ENCODE measurements at places on chromosomes 4 and X.

- DNase-seq: no peak
Observed at GRCh38 chr4:42724451-42724850, 67.5 kb upstream of the ATP8A1 start.

DNA sequence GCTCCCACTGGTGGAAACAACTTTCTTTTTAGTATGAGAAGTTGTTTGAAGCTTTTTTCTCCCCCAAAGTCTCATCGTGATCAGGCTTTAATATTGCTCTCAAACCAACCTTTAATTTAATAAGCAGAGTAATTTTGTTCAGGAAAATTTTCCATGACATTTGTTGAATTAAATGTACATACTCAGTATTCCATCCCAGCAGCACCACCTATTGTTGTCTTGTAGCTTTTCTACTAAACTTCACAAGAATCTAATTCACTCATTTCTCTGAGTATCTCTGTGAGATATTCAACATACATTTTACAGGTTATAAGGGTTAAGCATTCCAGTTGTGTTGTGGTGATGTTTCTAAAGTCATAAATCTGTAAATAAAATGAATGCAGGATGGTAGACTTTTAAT, 218.3 kb upstream of the HAND2 start:
- peak; percentile 38 for DNase-seq

DNA sequence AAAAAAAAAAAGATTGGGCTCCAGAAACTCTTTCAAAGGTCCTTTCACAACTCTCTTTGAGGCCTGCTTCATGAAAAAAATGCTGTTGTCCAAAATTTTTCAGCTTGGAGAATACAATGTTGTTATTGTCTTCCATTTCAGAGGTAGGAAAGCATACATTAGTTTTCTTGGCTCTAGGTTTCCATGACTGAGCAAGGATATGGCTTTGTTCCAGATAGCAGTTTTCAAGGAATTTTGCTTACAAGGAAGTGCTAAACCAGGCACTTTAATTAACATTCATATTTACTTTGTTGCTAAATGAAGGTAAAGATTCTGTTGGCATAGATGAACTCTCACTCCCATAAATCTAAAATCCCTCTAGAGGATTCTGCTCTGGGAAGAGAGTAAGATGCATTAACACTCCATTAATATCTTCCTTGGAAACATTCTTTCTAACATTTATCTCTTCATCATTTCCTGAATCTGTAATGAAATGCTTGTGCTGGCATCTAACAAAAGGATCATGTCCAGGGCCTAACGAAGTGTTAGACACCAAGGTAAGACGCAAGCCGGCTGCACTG, 118.4 kb downstream of the COL25A1 start:
- DNase-seq: peak; percentile 90

DNA sequence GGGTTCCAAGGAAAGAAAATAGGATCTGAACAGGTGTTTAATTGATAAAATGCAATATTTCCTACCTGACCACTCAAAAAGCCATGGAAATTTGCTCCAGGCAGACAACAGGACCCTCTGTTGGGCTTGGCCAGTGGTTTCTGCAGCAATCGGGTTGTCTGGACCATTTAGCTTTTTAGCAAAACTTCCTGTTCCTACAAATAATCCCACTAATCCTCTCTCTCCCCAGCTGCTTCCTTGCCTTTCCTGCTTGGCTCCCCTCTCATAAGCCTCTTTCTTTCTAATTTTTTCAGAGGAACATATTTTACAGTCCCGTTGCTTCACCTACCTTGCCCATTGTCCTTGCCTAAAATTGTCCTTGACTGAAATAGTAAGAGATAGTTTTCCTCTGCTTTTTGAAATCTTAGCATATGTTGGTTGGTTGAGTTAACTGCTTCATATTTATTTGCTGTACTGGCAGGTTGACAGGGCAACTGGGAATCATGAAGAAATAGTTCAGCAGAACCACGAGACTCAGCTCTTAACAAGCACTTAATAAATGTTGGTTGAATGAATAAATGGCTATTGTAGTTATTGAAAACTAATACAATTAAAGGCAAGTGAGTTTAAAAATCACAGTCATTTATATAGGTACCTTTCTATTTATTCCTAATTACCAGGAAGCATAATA, 259.8 kb downstream of the KCNIP4 start:
- DNase-seq: no peak

DNA sequence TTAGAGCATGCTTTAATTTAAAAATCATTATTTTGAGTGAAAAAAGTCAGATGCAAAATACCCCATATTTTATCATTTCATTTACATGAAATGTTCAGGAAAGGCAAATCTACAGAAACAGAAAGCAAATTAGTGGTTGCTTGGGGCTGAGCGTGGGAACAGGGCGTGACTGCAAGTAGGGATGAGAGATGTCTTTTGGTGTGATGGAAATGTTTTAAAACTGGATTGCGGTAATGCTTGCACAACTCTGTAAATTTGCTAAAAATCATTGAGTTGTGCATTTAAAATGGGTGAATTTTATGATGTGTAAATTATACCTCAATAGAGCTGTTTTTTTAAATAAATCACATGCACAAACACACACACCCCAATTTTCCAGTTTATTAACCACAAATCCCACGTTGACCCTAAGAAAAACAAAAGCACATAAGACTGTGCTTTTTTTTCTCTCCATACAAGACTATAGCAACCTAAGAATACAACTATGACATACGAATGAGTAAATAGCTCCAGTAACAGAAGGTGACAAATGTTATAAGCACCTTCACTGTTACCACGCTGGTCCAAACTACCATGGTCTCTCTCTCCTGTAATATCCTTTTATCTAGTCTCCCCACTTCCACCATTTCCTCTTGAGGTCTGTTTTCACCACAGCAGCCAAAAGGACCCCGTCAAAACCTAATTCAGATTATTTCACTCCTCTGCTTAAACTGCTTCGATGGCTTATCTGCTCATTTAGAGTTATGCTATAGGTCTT, 37.2 kb downstream of the FRMD7 start:
- no peak for DNase-seq

- no peak for DNase-seq
Observed at GRCh38 chr4:16027114-16027513, 56.7 kb downstream of the PROM1 start.

GRCh38 chr4:140726776-140727500, 29.2 kb downstream of the TBC1D9 start:
- no peak for DNase-seq

DNA sequence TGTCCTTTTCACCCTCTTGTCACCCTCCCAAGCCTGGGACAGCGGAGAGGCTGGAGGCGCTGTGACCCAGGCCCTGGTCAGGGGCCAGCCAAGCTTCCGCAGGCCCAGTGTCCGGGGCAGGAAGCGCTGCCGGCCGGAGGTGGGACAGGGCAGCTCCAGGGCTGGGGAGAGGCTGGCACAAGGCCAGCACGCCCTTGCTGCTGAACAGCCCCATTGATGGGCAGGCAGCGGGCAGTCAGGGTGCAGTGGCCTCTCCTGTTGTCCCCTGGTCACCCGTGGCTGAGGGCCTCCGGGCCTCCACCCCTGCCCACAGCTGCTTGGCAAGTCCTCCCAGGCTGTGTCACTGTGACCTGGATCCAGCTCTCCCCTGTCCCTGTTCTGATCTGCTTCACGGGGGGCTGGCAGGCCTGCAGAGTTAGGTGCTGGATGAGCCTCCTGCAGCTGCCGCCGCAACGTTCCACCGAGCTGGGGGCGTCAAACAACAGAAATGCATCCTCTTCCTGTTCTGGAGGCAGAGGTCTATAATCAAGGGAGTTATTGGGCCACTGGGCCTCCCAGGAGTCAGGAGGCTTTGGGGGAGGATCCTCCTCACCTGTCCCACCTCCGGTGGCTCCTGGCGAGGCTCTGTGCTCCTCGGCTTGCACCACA, 107.9 kb downstream of the PSAPL1 start:
- DNase-seq: no peak

DNA sequence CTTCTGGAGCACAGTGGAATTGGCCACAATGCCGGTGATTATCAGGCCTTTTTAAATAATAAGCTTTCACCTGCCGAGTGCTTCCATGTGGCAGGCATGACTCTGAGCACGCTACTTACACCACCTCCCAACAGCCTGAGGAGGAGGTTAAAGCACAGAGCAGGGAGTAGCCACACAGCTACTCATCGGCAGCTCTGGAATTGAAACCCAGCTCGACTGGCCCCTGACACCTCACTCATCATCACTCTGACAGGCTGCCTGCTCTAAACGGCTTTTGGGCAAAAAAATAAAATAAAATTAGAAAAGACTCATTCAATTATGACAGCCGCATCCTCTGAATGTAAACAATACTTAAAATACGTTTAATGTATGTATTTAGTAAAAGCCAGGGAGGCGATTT, 326.4 kb upstream of the NOCT start:
- DNase-seq: no peak

DNA sequence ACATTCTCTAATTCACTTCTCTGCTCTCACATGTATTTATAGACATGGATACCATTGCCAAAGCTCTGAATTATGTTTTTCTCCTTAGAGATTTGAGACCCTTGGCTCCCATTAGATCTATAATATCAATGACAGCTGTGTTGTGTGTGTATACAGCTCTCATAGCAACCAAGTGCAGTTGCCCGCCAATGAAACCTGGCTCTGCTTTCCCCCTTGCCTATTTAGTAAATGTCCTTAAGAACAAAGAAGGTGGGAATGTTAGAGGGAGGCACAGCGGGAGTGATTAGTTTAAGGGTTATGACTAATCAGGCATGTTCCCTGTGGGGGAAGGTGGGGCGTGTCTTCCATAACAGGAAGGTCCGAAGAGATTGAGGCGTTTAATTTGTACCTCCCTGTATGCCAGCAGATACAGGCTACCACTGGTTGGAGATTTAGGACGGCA, 100.5 kb upstream of the TBC1D9 start:
- DNase-seq: peak; percentile 63

DNA sequence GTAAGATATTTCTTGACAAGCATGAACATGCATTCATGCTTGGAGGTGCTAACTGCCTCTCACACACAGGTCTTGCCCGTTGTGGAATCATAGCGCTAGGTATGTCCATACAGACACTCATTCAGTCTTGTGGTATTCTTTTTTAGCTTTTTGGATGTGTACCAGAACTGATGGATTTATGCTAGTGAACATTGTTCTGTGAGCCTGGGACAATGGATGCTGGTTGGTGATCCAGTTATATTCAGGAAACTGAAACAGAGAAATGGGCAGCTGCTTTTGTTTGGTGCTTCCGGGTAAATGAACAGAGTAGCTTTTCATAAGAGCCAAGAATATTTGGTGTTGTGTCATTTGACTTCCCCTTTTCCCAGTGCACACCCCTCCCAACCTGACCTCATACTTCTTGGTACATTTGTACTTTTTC, 78.9 kb upstream of the SLC4A4 start:
- DNase-seq: no peak

GRCh38 chr4:91064157-91064853, 937.1 kb downstream of the CCSER1 start:
- DNase-seq: peak; percentile 82

DNA sequence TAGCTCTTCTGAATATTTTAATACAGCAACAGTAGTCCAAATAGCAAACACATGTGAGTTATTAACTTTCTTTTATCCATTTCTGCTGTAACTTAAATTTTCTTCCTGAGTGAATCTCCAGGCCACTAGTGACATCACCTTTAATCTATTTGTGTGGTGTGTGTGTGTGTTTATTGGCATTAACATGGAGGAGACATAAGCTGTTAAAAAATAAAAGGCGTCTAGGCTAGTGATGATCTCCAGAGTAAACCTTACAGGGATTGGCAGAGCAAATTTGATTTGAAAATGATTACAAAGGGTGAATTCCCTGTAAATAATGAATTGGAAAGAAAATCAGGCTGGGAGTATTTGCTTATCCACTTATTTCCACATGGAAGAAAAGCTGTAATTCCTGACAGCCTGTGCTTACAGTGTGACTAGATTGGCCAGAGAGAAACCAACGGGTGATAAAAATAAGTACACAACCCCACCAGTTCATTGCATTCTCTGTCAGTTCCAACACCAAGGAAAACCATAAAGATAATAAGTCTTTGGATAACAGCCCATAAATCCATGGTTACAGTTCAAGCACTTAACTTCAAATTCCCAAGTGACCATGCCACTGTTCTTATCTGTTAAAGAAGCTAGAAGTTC, 186.1 kb downstream of the ENOX2 start:
- no peak for DNase-seq

DNA sequence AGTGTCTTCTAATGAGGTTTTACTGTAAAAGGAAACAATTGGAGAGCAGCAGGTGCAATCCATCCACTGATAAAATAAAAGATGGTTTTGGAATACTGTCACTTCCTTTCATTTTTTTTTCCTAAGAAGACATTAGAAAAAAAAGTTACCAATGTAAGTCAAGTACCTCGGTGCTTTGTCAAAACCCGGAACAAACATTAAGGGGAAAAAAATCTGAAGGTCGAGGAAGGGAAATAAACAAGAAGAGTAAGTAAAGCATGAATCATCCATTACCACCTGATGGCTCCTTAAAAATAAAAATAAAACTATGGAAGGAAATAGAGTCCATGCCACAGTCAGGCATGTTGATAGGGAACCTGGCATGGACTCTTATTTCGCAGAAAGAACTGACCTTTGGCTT, 15.3 kb upstream of the XPNPEP2 start:
- DNase-seq: no peak

DNA sequence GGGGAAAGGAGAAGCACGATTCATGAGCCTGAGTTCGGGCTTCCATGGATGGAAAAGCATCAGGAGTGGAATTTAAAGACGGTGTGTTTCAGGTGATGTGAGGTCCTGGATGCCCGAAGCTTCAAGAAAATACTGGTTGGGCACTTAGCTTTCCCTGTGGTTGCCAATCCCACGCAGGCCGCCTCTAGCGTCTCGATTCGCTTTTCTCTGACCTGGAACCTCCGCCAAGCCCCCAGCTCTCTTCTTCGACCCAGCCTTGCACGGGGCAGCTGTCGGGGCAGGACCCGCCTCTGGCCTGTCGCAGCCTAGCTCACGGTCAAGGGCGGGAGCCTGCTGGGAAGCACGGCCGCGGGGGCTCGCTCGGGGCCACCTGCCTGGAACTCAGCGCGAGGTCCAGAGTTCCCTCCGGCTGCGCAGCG, 308 bp upstream of the TLR2 start:
- no peak for DNase-seq

GRCh38 chr4:2436301-2436700, 17.5 kb downstream of the CFAP99 start:
- no peak for DNase-seq

DNA sequence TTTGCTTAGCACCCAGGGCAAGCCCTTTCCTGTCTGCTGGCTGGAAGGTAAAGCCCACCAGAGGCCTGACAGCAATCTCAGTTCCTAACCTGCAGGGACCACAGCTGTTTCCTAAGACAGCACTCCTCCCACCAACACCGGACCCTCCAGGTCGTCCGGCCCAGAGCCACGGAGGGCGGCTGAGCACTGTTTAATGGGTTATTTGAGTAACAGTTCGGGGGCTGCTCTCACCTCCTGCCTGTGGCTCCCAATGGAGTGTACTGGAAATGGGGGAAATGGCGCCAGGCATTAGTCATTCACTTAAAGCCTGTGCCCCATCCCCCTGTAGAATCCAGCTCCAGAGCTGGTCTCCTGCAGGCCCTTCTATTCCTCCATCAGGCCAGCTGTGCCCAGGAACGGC, 81.6 kb upstream of the ADRA2C start:
- no peak for DNase-seq

Data from COLO829 (cell line).